CD4-positive, CD25-positive, alpha-beta regulatory T cell (primary cell): ENCODE measurements at places on chromosomes 2 and 18.

DNA sequence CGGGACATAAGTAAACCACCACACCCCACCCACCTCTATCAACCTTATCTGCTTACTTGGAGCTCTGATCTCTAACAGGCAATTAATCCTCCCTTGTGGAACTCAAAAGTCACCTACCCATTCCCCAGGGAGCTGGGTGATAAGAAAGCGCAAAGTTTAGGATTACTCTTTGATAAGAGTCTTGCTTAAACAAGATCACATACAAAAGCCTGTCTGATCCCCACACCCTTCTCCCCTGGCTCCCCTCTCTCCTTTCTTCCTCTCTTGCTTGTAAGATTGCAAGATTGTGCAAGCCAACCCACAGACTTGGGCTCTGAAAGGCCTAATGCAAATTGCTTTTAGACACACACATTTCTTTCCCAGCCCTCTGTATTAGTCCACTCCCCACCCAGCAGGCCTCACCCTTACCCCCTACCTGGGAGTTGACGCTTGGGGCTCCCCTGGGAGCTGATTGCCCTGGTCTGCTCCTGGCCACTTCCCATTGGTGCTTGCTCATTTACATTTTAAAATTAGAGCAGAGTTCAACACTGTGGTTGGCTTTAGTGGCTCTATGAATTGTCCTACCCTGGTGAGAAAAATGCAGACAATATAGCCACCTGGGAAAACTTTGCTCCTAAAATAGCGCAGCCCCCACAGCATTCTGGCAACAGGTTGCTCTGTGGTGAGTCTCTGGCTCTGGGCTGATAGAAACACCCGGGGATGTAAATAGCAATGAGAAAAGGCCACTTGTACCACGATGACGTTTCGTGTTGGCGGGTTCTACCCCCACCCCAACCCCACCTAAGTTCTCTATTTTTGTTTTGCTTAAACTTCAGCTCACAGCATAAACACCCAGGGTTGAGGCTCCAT, 92.8 kb upstream of the MSH2 start:
- H3K27ac ChIP-seq: no peak overlapping the region
- H3K36me3 ChIP-seq: no peaks in the 10 kb centered on the region
- no peak overlapping the region for H3K4me3 ChIP-seq
- H3K27me3 ChIP-seq: no peaks in the 10 kb centered on the region

- H3K27ac ChIP-seq: no peak overlapping the region
- H3K27me3 ChIP-seq: no peaks in the 10 kb centered on the region
- H3K36me3 ChIP-seq: no peaks in the 10 kb centered on the region
- no peak overlapping the region for H3K4me3 ChIP-seq
- H3K4me1 ChIP-seq: no peaks in the 10 kb centered on the region
Observed at GRCh38 chr2:142536492-142536891, 341.0 kb upstream of the KYNU start.

DNA sequence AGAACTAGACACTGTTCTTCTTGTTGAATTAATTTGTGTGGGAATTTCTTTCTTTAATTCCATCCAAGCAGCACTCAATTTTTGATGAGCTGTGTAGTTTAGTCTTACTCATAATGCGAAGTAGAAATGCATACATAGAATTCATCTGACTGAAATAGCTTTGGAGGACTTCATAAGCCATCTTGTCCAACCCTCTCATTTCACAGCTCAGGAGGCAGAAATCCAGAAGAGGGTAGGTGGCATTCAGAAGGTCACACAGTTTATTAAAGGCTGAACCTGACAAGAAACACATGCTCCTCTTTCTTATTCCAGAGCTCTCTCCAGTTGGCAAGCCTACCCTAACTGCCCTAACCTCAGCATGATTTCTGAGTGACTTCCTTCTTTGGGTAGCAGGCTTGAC, 169.2 kb upstream of the NOSTRIN start:
- H3K4me3 ChIP-seq: no peak overlapping the region
- no peaks in the 10 kb centered on the region for H3K27me3 ChIP-seq
- H3K36me3 ChIP-seq: no peaks in the 10 kb centered on the region
- no peaks in the 10 kb centered on the region for H3K4me1 ChIP-seq
- H3K27ac ChIP-seq: no peak overlapping the region

DNA sequence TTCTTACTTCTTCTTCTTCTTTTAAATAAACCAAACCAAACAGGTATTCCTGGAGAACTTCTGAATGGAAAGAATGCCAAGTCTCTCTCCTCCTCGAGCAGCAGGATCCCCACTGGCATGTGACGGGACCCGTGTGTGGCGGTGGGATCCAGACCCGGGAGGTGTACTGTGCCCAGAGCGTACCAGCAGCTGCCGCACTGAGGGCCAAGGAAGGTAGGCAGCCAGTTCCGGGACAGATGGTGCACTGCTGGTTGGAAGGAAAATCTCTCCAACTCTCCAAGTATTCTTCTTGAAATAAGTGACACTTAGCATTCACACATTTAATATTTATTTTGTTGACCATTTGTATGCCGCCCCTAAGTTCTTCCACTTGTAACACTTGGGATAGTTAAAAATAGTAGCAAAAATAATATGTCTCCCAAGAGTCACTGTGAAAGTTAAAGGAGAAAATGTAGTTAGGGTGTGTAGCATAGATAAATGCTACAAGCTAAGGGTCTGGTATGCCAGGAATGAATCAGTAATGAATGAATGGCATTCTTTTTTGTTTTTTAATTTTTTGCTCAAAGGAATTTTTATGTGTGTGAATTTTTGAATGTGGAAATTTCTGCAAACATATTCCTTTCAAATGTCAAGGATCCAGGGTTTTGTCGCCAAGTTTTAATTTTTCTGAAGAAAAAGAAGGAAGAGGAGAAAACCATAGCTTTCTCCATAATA, 349.9 kb downstream of the THSD7B start:
- DNase-seq: no peak
- no peak overlapping the region for H3K27ac ChIP-seq
- H3K27me3 ChIP-seq: no peaks in the 10 kb centered on the region
- no peaks in the 10 kb centered on the region for H3K36me3 ChIP-seq

- no peaks in the 10 kb centered on the region for H3K36me3 ChIP-seq
- H3K4me3 ChIP-seq: peak overlapping the region; percentile 65
- H3K27me3 ChIP-seq: no peaks in the 10 kb centered on the region
Observed at GRCh38 chr2:222423632-222424275, 589 bp upstream of the SGPP2 start.

DNA sequence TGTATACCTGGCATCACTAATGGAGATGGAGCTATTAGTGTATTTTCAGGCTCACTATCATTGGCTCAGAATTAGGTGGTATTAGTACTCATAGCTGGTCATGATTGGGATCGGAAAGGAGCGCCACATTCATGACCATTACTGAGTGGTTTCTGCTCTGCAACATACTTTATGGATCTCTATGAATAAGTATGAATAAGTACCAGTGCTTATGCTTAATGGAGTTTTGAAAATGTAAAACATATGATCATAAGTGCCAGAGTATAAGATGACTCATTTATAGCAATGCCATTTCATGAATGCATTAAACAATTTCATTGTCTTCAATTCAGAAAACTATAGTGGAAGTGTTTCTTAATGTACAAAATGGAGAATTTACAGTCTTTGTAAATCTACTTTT, 156.7 kb downstream of the GALNT3 start:
- H3K36me3 ChIP-seq: no peaks in the 10 kb centered on the region
- DNase-seq: no peak
- no peaks in the 10 kb centered on the region for H3K4me1 ChIP-seq
- H3K4me3 ChIP-seq: no peak overlapping the region
- no peak overlapping the region for H3K27ac ChIP-seq

GRCh38 chr2:62627667-62628066, 77.8 kb upstream of the EHBP1 start:
- no peak overlapping the region for H3K4me3 ChIP-seq
- no peak for DNase-seq
- H3K27ac ChIP-seq: no peak overlapping the region
- H3K27me3 ChIP-seq: no peaks in the 10 kb centered on the region
- H3K4me1 ChIP-seq: no peaks in the 10 kb centered on the region
- no peaks in the 10 kb centered on the region for H3K36me3 ChIP-seq

GRCh38 chr18:32372381-32373061, 98.2 kb downstream of the GAREM1 start:
- no peaks in the 10 kb centered on the region for H3K4me1 ChIP-seq
- no peak for DNase-seq
- no peak overlapping the region for H3K27ac ChIP-seq
- H3K4me3 ChIP-seq: no peak overlapping the region
- no peaks in the 10 kb centered on the region for H3K36me3 ChIP-seq

DNA sequence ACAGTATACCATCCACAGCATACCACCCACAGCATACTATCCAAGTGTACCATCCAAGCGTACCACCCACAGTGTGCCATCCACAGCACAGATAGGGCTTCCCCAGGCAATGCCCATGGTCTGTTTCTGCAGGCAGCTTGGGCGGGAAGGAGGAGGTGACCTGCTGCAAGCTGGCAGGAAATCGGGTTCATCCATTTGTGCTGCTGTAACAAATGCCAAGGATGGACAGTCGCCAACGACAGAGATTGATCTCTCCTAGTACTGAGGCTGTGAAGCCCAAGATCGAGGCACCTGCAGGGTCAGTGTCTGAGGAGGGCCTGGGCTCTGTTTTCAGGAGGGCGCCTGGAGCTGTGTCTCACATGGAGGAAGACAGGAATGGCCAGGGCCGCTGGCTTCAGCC, 93.6 kb upstream of the SNTG2 start:
- no peaks in the 10 kb centered on the region for H3K4me1 ChIP-seq
- no peak overlapping the region for H3K27ac ChIP-seq
- DNase-seq: no peak
- H3K27me3 ChIP-seq: no peaks in the 10 kb centered on the region
- no peaks in the 10 kb centered on the region for H3K36me3 ChIP-seq
- H3K4me3 ChIP-seq: no peak overlapping the region

DNA sequence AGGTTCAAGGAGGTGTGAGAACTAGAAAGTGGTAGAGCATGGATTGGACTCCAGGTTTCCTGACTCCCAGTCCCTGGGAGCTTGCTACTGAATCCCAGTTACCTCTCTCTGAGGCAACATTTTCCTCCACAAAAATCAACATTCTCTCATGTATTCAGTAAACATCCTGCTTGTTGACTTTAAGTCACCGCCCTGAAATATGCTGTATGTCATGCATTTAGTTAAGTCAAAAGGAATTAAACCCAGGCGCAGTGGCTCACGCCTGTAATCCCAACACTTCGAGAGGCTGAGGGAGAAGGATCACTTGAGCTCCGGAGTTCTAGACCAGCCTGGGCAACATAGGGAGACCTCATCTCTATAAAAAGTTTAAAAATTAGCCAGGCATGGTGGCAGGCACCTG, 3.8 kb downstream of the MATN3 start:
- peaks cover 30% of the 10 kb centered on the region for H3K27me3 ChIP-seq
- H3K36me3 ChIP-seq: no peaks in the 10 kb centered on the region
- no peak overlapping the region for H3K4me3 ChIP-seq
- H3K27ac ChIP-seq: no peak overlapping the region

GRCh38 chr2:173584676-173585458, 230.2 kb downstream of the CDCA7 start:
- no peak overlapping the region for H3K27ac ChIP-seq
- no peaks in the 10 kb centered on the region for H3K4me1 ChIP-seq
- H3K4me3 ChIP-seq: no peak overlapping the region
- no peak for DNase-seq
- H3K27me3 ChIP-seq: peaks cover 5% of the 10 kb centered on the region
- H3K36me3 ChIP-seq: no peaks in the 10 kb centered on the region

- no peaks in the 10 kb centered on the region for H3K4me1 ChIP-seq
- H3K27ac ChIP-seq: no peak overlapping the region
- no peaks in the 10 kb centered on the region for H3K36me3 ChIP-seq
- DNase-seq: no peak
- no peak overlapping the region for H3K4me3 ChIP-seq
- peaks cover 6% of the 10 kb centered on the region for H3K27me3 ChIP-seq
Observed at GRCh38 chr18:44909191-44909719, 228.6 kb downstream of the SETBP1 start.
